ENCODE measurements at places on chromosomes 3 and 15. TPM values are rescaled to one million over a fixed set of nuclear protein-coding genes. Genes with fewer than 3 reads are reported as not detected.

RPUSD2 gene
- total RNA-seq, result 15.9 TPM

CACNA1D gene
- total RNA-seq, result 21.6 TPM

WNT5A gene
- 7.3 TPM for total RNA-seq

HGD gene
- total RNA-seq, result under 0.01 TPM

GABRB3 gene
- total RNA-seq, result 114 TPM

SLC28A1 gene
- total RNA-seq, result not detected

CRBN gene
- 194 TPM for total RNA-seq

TM6SF1 gene
- 27.7 TPM for total RNA-seq

RLBP1 gene
- 3.3 TPM for total RNA-seq

THOC7 gene
- 48.1 TPM for total RNA-seq

NLGN1 gene
- 59.1 TPM for total RNA-seq

SEMA3F gene
- 9.4 TPM for total RNA-seq

FBXO40 gene
- total RNA-seq, result not detected

CASR gene
- not detected for total RNA-seq

ITGB5 gene
- 20.4 TPM for total RNA-seq

STAB1 gene
- total RNA-seq, result 13.9 TPM

IQCB1 gene
- total RNA-seq, result 27.7 TPM

FBLN2 gene
- 5.3 TPM for total RNA-seq

DNAH12 gene
- 0.82 TPM for total RNA-seq

SCN5A gene
- total RNA-seq, result 1.2 TPM

DYNLT2B gene
- 36.7 TPM for total RNA-seq

STRIT1 gene
- 0.82 TPM for total RNA-seq

GOLGA6L4 gene
- 2.4 TPM for total RNA-seq

FES gene
- 3.7 TPM for total RNA-seq
